Stromal cell of bone marrow (primary cell): ENCODE measurements at places on chromosomes 2 and 18.
A peak's percentile ranks its signal among the peaks of the same experiment; 100 is the strongest.

DNA sequence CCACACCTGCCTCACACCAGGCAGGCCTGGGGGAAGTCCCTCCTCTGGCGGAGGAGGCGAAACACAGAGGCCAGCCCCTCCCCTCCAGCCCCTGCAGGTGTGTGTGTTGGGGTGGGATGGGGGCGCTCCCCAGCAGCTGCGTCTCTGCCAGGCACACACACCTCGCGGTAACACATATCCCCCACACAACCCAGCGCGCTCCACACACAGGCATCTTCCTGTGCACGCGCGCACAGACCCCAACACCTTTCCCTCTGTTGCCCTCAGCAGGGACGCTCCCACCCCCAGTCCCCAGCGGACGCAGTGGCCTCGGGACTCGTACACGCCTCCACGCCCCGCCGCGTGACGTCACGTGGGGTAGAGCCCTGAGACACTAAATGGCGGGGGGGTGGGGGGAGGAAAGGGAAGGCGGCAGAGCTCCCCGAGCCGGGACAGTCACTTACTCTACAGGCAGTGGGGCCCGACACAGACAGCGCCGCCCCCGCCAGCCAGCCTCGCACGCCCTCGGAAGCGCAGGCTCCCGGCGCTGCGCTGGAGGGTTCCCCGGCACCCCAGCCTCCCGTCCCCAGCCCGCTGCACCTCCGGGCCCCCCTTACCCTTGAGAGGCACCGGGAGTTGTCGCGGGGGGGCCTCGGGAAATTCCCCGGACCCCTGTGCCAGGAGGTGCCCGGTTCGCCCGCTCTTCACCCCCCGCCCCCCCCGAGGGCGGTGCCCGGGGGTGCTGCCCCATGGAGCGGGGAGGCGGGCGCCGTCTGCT is at the start of gene WNT10A:
WNT10A (plus strand) TSS at position 751 of the 757 bp plus-strand sequence. CDS start 144 bp downstream, outside the sequence.
- DNase-seq = no peak

- no peak for DNase-seq
These were observed 110.3 kb downstream of the CMPK2 start for GRCh38 chr2:6755456-6755855.

GRCh38 chr2:222375798-222376197 is 48.5 kb upstream of the SGPP2 start:
- no peak for DNase-seq

DNA sequence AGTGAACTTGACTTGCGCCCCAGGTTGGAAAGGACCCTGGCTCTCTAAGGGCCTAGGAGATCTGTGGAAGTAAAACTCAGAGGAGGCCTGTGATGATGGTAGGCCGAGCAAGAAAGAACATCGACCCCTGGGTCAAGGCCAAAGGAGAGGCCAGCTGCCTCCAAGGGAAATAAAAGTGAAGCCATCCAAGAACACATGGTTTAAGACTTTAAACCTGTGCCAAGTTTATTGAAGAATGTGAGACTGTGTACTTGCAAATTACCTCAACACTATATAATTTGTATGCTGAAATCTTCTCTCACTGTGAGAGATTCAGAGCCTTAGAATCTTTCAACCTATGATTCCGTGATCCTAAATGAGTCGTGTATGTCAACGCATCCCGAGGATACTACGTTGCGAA is 40.7 kb upstream of the COBLL1 start:
- DNase-seq = no peak

DNA sequence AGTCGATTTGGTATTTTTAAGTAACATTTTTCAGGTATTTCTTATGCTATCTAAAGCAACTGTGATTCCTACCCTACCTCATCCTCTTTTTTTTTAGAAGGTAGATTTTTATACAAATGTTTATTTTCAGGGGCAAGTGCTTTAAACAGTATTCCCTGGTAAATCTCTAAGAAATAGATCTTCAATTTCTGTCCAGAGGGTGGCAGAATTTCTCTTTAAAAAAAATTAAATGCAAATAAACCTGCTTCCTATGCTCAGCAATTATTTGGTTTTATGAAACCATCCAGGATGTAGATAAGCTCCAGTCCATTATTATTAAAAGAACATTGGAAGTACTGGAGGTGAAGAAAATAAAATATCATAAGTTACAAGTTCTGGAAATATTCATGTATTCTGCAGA is 191.9 kb downstream of the MYO3B start:
- no peak for DNase-seq

DNA sequence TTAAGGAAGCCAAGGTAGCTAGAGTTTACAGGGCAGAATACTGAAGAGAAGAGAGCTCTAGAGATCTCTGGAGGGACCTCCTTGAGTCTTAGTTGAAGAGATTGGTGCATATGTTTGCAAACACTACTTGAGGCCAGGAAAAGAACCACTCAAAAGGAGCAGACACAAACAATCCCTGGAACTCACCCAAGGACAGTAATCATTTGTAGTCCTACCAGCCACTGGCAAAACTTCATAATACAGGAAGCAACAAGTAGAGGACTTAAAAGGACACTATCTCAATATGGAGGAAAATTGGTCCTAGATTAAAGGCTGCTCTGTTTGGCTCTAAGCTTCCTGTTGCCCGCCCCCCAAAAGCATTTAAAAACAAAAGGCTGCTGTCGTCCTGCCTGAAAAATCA is 46.9 kb upstream of the UBXN4 start:
- DNase-seq = no peak

GRCh38 chr2:144430722-144431391 is 89.1 kb downstream of the ZEB2 start:
- peak; percentile 69 for DNase-seq

DNA sequence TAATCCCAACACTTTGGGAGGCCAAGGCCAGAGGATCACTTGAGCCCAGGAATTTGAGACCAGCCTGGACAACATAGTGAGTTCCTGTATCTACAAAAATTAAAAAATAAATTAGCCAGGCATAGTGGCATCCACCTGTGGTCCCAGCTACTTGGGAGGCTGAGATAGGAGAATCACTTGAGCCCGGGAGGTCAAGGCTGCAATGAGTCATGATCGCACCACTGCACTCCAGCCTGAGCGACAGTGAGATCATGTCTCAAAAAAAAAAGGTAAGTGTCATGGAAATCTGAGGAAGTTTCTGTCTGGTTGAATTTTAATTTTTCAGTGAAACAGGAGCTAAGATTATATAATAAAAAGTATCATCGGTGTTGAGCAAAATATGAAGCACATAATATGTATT is 2.5 kb upstream of the C2orf15 start:
- DNase-seq = no peak

GRCh38 chr2:9951272-9951521 is 296 bp upstream of the GRHL1 start:
- DNase-seq = no peak

DNA sequence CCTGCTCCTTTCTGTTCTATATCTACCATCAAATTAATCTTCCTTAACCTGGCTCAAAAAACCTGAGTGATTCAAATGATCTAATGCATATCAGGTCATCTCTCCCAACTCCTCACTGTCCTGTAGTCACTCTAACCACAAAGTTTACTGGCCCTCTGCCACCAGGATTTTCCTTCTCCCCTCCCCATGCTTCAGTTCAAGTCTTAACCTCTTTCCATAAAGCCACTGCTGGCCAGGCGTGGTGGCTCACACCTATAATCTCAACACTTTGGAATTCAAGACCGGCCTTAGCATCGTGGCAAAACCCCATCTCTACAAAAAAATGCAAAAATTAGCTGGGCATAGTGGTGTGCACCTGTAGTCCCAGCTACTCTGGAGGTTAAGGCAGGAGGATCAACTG is 7.5 kb upstream of the SP3 start:
- DNase-seq = no peak

- DNase-seq = no peak
These were observed 75.3 kb upstream of the CHN1 start for GRCh38 chr2:175080479-175080878.

DNA sequence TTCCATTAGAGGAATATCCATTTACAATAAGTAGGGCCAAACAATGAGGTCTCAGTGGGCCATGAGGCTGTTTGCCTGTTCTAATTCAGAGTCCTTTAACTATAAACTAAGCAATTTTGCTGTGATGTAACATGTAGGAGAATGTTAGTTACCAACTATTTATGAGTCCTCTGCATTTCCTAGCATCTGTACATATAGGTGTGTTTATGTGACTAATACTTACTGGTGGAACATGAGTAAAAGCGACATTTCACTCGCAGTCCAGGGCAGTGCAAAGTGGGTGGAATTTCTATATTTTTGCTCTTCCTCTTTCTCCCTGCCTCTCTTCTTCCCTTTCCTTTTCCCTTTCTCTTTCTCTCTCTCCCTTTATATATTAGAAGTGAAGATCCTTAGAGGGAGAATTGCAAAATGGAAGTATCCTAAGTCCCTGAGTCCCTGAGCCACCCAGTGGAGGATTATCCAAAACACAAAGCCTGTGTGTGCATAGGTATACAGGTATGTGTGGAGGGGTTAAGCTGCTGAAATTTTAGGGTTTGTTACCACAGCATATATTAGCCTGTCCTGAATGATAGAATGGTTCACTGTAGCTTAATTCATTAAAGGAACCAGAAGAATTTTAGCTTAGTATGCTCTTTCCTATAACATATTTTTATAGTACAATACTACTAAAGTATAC is 487.0 kb upstream of the FANCL start:
- no peak for DNase-seq

- DNase-seq = no peak
These were observed 79.7 kb downstream of the STRN start for GRCh38 chr2:36886664-36887063.

DNA sequence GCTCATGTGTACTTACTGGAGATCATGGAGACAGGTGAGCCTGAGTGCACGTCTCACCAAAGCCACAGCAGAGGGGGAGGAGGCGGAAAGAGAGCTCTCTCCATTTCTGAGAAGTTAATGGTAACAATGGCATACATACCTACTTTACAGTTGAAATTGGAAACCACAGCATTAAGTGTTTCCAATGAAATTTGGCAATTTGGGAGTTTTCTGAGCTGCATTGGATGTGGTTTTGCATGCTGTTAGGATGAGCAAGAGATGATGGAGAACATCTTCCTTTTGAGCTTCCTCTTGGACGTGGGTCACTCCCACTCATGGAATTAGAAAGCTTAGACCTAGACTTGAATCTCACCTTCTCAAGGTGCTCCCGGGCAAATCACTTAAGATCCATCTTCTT is 25.5 kb upstream of the IL37 start:
- no peak for DNase-seq

DNA sequence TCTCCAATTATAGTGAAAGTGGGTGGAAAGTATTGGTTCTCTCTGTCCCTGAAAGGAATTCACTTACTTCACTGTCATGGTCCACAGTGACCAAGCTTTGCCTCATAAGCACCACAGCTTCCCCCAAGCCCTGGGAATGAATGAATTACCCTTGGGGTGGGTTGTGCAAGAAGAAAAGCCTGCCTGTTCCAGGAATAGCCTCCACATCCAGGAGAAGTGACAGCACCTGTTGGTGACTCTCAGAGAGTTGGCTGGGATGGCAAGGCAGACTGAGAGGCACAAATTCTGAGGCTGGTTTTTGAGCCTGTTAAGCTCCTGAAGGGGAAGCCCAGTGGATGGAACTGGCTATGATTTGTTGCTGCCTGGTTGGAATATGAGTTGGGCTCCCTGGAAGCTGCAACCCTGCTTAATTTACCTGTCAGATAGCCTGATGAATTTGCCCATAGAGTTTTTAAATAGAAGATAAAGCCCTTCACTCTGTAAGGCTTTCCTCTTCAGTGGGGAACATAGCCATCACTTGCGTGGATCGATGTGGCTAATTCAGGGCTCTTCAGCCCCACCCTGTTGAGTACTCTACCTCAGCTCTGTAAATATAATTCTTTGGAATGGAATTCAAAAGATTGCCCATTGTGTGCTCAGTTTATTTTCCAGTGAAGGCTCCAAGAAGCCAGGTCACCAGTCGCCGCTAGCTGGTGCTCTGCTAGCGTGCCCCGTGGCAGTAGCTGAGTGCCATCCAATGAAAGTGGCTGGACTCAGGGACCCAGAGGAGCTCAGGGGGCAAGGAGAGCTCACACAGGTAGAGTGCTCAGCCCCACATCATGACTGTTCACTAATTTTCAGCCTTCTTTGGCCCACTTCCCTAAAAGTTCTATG is 479.3 kb downstream of the IRS1 start:
- no peak for DNase-seq

- DNase-seq = no peak
These were observed 477.4 kb upstream of the CHST9 start for GRCh38 chr18:27662537-27662936.

- DNase-seq = no peak
These were observed 205.1 kb downstream of the NDUFA10 start for GRCh38 chr2:239819974-239820555.

GRCh38 chr18:61876899-61877298 is 15.9 kb downstream of the RNF152 start:
- no peak for DNase-seq

DNA sequence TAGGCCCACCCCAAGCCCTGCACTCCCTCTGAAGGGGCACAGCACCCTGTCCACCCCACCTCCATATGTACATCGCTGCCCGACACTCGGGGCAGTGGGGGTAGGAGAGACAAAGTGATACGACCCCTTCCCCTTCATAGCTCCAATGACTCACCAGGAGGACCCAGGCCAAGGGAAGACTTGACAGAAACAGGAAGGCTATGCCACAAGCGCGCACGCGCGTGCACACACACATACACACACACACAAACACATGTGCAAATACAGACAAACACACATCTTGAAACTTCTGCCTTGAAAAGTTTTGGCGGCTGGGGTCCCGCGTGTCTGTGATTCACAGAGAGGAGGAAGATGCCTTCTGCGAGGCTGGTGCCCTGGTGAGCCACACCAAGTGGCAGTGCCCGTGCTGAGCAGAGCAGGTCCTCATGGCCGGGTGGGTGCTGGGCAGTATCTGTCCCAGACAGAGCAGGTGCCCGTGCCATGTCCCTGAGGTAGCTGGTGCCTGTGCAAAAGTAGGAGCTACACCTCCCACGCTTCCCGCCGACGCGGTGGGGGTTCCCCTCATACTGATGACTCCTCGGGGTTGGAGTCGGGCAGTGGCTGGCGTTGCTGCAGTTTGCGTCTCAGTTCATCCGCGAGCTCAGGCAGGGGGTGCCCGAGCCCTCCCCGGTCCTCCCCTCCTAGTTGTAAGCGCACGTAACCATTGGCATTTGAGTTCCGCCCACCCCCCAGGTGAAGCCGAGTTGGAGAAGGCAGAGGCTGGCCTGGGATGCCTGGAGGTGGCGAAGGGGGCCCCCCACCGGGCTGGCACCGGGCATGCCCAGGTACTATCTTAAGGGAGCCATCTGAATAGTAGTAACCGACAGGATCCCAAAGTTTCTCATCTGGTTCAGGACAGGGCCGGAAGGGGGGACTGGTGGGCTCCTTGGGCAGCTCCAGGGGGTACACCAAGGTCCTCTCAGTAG is 2.5 kb upstream of the ANKRD39 start:
- DNase-seq = no peak

- no peak for DNase-seq
These were observed 99.2 kb upstream of the RAB6C start for GRCh38 chr2:129880309-129880708.

DNA sequence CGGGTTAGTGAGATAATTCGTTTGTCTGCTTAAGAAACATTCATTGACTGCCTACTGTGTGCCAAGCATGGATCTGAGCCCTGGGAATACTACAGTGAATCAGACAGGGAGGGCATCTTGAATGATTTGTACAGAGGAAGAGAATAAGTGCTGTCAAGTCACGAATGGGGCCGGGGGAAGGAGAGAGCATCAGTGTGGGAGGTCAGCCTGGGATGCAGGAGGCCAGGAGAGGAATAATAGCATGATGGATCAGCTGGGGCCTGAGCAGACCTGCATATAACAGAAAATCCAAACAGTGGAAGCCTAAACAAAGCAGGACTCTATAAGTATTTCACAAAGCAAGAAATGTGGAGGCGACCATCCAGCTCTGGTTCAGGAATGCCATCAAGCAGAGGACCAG is 55.4 kb upstream of the PAX8 start:
- no peak for DNase-seq

- DNase-seq = no peak
These were observed 5.4 kb downstream of the COLEC11 start for GRCh38 chr2:3600256-3600855.

- no peak for DNase-seq
These were observed 401.0 kb downstream of the NCKAP5 start for GRCh38 chr2:133167223-133167622.
